ENCODE measurements at places on chromosomes 16 and 17.

GRCh38 chr17:55859301-55859795, 108.5 kb downstream of the PCTP start:
- no peak for DNase-seq

- DNase-seq: no peak
Observed at GRCh38 chr16:30528799-30529457, 2.6 kb upstream of the ZNF768 start.

GRCh38 chr16:28062847-28063521, 530 bp downstream of the GSG1L start:
- no peak for DNase-seq

GRCh38 chr16:52964290-52964689, 88.4 kb downstream of the CHD9NB start:
- DNase-seq: no peak

GRCh38 chr16:70738083-70738977, 52.5 kb upstream of the MTSS2 start:
- DNase-seq: no peak

DNA sequence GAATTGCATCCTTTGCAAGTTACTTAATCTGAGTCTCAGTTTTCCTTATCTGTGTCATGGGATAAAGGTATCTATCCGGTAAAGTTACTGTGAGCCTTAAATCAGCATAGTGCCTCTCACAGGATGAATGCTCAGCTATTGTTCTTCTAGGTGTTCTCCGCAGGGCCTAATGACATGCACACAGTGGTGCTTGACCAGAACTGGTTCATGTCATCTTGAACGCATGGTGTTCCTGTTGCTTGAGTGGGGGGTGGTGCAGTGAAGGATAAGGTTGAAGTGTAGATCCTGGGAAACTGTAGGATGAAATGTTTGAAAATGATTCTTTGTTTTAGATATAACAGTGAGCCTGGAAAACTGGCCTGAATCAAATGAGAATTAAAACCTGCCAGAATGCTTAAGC, 4.0 kb downstream of the KRT40 start:
- DNase-seq: no peak

DNA sequence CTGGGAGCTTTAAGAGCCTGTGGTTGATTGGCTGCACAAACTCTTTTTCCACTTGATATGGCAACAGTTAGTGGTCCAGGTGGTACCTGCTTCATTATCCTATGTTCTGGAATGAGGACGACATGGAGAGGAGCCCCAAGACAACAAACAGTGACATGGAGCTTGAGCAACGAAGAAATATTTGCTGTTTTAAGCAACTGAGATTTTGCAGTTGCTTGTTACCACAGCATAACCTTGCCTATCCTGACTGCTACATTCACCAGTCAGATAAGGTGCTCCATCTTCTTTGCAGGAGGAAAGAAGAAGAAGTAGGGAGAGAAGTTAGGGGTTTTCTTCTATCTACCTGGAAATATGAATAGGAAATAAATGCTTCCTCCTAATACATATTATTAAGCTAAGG, 7.5 kb upstream of the ODF4 start:
- no peak for DNase-seq

DNA sequence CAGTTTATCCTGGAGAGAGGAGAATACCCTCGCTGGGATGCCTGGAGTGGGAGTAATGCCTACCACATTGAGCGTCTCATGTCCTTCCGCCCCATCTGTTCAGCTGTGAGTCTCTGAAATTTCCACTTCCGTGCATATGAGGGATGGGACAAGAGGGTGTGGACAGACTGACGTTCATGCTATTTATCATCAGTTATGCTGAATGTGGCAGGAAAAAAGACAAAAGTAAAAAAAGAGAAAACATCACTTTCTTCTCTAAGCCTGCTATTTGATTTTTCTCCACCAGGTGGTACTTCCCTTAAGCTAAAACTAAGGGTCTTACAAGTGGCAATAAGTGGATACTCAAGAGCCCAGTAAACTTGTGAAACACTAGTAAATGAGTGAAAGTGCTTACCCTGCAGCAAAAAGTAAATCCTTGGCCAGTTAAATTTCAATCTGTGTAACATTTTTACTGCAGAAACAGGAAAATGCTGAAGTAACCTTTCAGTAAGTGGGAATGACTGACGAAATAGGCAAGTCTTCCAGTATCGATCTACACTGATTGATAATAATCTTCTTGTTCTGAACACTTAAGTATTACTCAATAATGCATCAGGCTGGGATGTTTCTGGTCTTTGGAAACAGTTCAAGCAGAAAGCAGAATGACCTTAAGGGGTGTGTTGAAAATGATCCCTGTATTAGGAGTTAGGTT, 5.6 kb downstream of the CRYBA1 start:
- DNase-seq: no peak

DNA sequence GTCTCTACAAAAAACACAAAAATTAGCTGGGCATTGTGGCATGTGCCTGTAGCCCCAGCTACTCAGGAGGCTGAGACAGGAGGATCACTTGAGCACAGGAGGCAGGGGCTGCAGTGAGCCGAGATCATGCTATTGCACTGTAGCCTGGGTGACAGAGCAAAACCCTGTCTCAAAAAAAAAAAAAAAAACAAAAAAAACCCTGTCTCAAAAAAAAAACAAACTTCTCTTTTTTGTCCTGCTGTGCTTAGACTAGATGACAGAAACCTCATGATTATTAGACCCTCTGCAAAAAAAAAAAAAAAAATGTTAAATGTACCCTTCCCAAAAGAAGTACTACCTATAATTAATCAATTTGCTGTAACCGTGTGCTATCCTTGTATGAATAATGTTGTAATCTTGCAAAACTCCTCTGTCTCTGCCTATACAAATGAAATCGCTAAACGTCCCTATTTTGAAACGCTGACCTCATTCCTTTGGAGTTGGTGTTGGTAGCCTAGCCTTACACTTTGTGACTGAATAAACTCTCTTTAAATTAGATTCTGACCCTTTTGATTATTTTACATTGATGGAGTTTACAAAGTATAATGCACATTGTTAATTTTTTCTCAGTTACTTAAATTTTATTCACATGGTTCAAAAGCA, 13.6 kb upstream of the DHRS7B start:
- DNase-seq: no peak

DNA sequence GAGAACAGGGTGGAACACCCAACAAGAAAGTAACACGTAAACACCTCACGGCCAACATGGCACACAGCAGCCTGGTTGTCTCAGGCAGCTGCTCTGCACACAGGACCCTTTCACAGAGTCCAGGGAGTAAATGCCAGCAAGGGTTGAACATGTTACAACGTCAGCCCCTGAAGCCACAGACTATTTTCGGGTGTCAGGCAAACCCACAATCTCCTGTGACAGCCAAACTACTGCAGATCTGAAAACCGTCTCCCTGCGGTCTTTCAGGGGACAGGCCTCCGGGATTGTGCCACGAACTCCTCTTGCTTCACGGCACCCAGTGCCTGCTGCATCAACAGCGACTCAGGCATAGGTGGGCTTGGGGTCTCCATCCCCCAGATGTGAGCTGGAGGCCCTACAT, 127.7 kb downstream of the XYLT1 start:
- no peak for DNase-seq

DNA sequence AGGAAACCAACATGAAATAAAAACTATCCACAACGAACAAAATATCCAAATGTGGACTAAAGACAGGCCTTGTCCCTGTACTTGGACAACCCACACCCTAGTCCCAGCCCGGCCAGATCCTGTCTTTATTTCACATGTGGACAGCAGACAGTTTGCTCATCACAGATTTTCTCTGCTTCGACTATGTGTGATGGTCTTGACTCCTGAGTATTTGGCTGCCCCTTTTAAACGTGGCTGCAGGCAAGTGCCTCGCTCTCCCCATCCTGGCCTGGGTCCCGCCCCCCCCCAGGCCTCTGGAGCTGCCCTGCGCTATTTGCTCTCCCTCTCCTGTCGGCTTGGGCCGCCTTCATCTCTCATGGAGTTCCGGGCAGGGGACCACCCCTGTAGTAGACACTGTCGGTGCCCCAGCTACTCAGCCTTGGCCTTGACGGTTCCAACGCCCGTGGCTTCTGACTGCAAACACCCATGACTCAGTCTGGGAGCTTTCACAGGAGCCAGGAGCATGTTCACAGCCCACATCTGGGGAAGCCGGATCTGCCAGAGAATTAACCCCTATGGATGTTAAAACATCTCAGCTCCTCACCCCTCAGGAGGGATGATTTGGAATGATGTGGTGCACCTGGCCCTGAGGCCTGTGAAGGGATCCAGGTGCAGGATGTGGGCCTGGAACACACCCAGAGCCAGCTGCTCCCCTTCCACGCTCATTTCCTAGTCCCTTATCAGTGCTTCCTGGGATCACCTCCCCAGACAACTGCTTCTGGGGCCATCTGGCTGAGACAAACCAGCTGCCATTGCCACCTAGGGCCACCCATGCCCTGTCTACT, 229.7 kb upstream of the RPL38 start:
- no peak for DNase-seq

DNA sequence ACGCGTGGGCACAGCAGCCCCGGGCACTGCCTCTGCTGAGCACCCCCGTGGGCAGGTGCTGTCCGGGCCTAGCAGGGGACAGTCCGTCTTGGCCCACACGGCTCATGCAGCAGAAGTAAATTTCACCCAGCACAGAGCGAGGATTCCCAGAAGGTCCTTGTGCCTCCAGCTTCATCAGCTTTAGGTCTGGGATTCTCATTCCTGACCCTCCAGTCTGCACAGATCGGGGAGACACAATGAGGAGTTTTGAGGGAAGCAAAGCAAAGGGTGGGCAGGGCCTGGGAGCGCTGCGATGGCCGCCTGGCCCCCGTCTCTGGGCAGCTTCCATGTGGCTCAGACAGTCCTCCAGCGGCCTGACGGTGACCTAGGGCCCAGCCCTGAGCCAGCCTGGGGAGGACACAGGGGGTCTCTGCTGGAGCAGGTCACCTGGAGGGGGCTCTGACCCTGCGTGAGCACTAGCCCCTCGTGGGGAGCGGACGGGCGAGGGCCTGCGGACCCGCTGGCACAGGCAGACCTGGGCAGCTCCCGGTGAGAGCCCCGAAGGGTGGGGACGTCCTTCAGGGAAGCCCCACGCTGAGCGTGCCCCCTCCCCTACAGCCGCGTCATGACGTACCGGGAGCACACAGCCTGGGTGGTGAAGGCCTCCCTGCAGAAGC, 30.7 kb upstream of the CHMP6 start:
- no peak for DNase-seq

DNA sequence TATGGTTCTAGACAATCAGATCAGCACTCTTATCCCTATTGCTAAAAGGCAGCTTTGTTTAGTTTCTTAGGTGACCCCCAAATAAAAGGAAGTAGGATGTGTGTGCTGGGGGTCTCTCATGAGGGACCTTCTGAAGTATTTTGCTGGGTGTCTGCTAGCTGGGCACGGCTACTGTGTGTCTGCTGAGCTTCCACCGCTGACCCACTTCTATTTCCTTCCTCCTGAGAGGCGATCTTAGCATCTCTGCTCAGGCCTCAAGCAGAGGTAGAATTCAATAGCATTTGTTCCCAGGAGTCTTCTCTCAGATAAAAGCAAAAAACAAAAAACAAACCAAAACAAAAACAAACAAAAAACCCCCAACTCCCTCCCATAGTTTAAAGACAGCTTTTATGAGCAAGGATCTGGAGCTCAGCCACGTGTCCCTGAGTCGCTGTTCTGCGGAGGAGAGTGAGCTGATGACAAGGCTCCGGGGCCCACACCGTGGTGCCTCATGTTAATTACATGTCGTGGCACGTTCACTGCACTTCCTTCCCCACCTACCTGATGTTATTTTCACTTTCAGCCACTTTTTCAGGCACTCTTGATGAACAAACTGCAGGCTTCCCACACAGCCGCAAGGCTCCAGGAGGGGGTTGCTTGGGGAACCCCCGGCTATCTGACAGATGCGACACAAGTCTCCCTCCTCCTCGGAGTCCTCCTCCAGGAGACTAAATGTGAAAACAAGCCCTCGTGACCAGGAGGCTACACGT, 83.5 kb downstream of the MARCHF10 start:
- no peak for DNase-seq

GRCh38 chr17:4719684-4720221, 9.3 kb downstream of the ARRB2 start:
- DNase-seq: no peak

DNA sequence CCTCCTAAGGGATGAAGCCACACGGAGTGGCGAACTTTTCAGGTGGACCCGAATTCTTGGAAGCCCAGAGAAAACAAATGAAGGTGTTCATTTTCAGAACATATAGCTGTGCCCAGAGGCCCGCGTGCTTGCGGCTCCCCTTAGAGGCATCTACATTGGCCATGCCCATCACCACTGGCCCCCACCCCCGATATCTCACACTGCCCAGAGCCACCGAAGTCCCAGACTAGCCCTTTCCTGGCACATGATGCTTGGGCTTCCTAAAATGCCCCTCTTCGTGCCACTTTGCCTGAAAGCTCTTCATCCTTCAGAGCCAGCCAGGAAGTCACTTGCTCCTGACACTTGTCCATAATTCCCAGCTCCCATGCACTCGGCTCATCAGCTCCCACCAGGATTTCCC, 2.1 kb upstream of the HEXIM1 start:
- no peak for DNase-seq

DNA sequence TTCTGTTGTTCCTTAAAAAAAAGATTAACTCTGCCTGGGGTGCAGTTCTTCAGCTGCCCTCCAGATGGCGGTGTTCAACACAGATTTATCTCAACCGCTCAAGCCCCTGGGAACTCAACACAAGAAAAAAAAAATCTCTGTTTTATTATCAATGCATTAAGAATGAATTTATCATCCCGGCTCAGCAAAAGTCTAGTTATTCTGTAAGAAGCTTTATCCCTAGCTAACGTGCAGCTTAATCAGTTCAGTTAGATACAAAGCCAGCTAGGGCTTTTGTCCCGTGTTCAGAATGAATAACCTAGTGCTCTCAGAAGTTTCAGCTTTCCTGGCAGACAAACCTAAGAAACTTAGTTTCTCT, 475.9 kb upstream of the CCL2 start:
- DNase-seq: no peak

DNA sequence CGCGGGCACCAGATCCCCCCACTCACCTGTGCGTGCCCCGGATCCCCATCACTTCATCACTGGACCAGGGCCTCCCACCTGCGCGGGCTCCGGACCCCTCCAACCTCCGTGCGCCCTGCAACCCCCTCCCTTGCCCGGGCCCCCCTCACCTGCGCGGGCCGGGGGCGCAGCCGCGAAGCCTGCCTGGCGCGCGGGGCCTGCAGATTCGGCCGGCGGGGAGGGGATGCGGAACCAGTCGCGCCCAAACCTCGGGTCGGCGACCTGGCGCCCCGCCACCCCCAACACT, 202 bp downstream of the CEP131 start:
- DNase-seq: no peak

DNA sequence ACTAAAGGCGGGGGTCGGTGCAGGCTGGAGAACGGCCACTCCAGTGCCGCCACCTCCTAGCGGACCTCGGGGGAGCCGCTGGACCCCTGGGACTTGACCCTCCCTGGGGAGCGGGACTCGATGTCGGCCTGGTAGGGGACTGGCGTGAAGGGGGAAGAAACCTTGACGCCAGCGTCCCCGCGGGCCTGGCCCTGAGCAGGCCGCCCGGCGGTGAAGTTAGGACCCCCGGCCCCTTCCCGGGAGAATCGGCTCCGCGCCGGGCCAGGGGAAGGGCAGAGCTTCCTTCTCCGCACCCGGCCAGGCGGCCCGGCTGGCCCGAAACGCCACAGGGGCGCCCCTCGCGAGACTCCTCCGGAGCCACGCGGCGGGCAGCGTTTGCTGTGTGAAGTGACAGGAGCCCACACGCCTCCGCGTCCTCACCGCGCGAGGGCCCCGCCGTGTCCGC, 389 bp downstream of the DUS1L start:
- no peak for DNase-seq

- DNase-seq: no peak
Observed at GRCh38 chr17:72597354-72598087, 476.7 kb downstream of the SOX9 start.

GRCh38 chr16:60771138-60771537, 1265.1 kb downstream of the CDH8 start:
- DNase-seq: no peak

GRCh38 chr17:41665566-41666236, 23.0 kb upstream of the EIF1 start:
- DNase-seq: no peak
